Right atrium auricular region (tissue), 2 donors: ENCODE measurements at places on chromosomes 2 and 18. TPM values are rescaled to one million over a fixed set of nuclear protein-coding genes. Genes with fewer than 3 reads are reported as not detected.

SNED1 gene
- total RNA-seq: 16.4 TPM

CACNB4 gene
- 0.37 TPM for total RNA-seq

SULT6B1 gene
- not detected for total RNA-seq

EFR3B gene
- 2.6 TPM for total RNA-seq

ITPRIPL1 gene
- total RNA-seq: 0.44 TPM

NT5DC4 gene
- not detected for total RNA-seq

CYP27C1 gene
- total RNA-seq: not detected

UGT1A10 gene
- not detected for total RNA-seq

SATB2 gene
- total RNA-seq: 1.0 TPM

CAPN14 gene
- 0.16 TPM for total RNA-seq

SP5 gene
- total RNA-seq: not detected

- DNase-seq: peak; percentile 88
Measured at GRCh38 chr2:1742681-1743395, 1.5 kb downstream of the PXDN start.

DNA sequence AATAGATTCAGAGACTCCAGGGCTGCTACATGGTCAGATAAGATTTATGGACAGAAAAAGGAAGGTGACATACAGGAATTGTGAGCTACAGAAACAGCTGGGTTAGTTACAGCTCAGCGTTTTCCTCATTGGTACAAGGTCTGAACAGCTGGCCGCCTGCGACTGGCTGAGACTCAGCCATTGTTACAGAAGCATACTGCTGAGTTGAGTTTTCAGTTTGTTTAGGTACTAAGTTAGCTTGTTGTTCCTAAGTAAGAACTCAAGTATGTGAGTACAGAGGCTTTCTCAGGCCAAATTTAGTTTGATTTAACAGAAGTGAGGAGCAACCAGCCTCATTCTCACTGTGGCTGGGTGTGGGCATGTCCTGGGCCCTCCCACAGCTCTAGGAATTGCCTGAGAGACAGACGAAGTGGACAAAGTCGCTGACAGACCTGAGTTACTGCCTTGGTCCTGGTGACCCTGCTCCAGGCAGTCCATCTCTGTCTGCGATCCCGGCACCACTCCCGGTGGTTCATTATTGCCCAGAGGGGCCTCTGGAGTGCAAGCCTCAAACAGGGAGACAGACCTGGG, 27.8 kb upstream of the RHOB start:
- DNase-seq: peak; percentile 74

DNA sequence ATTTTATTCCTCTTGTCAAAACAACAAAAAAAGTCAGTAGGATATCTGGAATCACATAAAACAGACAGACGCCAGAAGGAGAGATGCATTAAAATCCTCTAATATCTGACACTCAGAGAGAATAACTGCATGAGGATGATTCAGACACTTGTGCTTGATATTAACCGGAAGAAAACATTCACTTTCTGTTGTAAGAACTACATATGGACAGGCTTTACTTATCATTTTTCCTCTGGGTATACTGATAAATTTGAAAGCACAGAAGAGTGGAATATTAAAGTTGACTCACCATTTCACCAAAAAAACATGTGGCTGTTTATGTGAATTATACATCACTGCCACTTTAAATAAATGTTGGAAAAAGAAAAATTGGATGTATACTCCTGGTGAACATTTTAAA, 589.1 kb upstream of the CDH2 start:
- DNase-seq: no peak

- no peak for DNase-seq
Measured at GRCh38 chr18:2395427-2396161, 175.7 kb downstream of the METTL4 start.

DNA sequence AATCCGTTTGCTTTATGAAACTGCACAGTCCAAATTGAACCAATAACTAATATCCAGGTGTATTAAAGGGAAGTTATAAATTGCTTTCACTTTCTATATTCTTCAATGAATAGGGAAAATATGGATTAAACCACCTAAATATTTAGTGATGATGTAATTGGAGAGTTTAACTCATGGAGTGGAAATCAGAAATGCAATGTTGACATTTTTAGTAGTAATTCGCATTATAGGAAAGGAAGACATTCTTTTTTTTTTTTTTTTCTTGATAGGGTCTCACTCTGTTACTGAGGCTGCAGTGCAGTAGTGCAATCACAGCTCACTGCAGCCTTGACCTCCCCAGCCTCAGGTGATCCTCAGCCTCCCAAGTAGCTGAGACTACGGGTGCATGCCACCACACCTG, 321.9 kb downstream of the RNF144A start:
- DNase-seq: no peak

DNA sequence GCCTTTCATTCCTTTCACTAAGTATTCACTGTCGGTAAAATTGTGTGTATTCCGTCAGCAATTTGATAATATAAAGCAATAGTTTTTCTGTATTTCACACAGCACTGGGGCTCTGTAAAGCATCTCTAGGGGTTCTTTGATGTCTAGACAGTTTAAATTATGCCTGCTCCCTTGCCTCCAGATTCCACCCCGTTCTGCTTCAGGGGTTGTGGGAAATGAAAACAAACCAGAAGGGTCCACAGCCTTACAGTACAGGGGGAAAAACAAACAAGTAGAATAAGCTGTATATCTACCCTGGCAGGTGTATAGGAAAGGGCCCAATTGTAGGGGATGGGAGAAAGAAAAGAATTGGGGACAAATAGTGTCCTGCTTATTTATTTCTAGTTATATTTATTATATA, 63.1 kb downstream of the ASXL3 start:
- DNase-seq: no peak

GRCh38 chr18:13051159-13051558, 60.0 kb downstream of the CEP192 start:
- DNase-seq: no peak

GRCh38 chr18:2083691-2084090, 487.6 kb downstream of the METTL4 start:
- no peak for DNase-seq

GRCh38 chr2:15018814-15019213, 386.3 kb downstream of the LRATD1 start:
- DNase-seq: no peak

DNA sequence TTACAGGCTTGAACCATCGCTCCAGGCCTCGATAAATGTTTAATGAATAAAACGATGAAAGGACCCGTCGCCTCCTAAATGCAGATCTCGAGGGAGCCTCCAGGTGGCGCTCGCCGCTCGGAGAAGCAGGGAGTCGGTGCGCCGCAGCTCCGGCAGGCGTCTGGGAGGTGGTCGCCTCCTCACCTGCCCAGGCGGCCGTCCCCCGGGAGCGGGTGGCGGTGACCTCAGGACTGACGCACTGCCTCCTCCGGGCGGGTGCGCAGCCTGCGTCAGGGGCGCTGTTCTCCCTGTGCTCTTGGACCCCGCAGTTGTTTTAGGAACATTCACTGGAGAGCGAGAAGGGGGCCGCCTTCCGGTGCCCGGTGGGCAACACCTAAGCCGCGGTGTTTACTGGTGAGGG, 38.6 kb upstream of the POLE4 start:
- DNase-seq: no peak

DNA sequence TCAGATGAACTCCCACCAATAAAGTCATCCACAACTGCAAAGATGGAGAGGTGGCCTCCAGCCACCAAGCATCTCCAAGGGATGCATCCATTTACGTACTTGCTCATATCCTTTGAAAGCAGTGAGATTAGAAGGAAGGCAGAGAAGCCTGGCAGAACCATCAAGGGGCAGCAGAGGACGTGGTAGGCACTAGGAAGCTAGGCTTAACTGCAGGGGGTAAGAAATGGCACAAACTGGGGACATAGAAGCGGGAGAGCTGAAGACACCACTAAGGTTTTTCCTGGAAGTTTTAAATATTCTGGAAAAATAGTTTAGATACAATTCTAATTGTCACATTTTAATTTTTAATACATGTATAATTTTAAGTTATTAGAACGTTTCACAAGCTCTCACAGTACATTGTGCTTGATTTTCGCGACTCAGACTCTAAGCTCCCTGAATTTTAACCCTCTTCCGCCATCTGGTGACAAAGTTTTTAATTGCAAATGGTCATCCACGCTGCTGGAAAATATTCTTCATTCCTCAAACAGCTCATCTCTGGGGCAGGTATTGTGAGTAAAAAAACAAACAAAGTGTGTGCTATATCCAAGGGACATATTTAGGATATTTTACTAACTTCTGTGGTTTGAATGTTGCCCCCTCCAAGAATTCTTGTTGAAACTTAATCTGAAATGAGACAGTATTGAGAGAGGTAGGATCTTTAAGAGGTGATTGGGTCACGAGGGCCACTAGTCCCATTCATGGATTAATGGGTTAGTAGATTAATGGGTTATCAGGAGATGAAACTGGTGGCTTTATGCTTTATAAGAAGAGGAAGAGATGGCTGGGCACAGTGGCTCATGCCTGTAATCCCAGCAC, 1.6 kb upstream of the PSTPIP2 start:
- DNase-seq: no peak

- no peak for DNase-seq
Measured at GRCh38 chr2:238320648-238321281, 447 bp downstream of the TRAF3IP1 start.

GRCh38 chr18:48943333-48943732, 7.4 kb downstream of the SMAD7 start:
- no peak for DNase-seq

DNA sequence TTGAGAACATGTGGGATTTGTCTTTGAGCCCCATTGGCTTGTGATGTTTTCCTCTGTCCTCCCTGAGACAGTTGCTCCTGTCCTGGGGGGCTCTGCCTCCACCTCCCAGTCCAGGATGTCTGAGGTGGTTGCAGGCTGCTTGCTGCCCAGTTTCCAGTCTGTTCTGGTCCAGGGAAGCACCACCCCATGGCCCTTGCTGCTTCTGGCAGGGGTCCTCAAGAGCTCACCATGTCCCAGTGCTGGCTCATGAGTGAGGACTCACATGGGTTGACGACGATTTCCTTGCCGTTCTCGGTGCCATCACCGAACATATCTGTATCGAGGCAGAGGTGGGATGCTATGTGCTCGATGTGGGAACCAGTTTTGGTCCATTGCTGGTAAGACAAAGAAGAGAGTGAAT, 103.4 kb upstream of the CAPN13 start:
- DNase-seq: no peak

DNA sequence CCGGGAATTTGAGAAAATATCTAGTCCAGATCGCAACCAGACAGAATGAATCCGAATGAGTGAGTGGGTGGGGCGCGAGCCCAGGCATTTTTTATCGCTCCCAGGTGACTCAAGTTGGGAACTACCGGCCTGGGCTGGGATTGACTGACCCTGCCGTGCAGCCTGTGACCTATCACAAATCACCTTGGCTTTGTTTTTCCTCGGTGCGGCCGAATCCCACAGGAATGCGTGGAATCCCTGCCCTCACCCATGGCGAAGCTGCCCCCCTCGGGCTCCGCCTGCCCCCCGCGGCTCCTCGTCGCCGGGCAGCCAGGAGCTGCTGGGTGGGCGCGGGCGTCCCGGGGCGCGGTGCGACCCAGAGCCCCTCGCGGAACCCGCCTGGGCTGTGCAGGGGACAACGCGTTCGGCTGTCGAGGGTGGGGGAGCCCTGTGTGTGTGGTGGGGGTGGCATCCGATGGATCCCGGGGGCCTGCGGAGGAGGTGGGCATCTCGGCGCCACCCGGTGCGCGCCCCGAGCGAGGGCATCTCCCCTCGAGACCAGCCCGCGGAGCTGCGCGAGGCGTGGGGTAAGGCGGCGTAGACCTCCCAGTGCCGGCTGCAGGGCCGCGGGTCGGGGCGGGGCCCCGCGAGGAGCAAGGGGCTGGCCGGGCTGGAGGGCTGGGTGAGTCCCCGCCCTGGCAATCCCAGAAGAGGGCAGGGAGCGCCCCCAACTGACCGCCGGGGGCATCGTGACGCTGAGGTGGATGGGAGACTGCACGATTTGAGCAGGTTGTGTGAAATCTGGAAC, 16.5 kb downstream of the B3GNT7 start:
- DNase-seq: peak; percentile 88

DNA sequence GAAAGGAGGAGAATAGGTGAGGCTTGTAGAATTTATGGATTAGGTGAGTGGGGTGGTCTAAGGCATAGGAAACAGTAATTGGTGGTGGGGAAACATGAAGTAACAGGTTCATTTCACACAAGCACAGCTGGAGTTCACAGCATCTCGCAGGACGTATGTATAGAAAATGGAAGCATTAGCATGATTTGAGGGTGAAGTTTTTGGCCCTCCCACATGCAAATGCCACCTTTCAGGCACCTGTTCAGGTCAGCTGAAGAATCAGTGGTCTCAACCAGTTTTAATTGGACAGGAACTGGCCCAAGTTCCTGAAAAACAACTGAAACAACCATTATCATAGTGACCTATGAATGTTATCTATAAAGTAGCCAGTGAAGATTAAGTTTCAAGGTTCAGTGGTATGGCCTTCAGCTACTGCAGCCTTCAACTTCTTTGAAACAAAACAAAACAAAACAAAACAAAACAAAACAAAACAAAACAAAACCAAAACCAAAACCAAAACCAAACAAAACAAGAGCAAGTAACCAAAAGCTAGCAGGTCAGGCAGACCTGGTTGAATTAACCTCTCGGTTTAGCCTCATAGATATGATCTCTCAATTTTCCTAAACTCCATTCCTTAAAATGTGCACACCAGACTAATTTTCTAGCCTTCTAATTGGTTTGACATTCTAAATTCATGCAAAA, 102.1 kb upstream of the SPHKAP start:
- no peak for DNase-seq

GRCh38 chr2:176124110-176124946, 1.8 kb downstream of the HOXD9 start:
- no peak for DNase-seq

GRCh38 chr2:236512902-236513435, 56.7 kb upstream of the ACKR3 start:
- peak; percentile 83 for DNase-seq

DNA sequence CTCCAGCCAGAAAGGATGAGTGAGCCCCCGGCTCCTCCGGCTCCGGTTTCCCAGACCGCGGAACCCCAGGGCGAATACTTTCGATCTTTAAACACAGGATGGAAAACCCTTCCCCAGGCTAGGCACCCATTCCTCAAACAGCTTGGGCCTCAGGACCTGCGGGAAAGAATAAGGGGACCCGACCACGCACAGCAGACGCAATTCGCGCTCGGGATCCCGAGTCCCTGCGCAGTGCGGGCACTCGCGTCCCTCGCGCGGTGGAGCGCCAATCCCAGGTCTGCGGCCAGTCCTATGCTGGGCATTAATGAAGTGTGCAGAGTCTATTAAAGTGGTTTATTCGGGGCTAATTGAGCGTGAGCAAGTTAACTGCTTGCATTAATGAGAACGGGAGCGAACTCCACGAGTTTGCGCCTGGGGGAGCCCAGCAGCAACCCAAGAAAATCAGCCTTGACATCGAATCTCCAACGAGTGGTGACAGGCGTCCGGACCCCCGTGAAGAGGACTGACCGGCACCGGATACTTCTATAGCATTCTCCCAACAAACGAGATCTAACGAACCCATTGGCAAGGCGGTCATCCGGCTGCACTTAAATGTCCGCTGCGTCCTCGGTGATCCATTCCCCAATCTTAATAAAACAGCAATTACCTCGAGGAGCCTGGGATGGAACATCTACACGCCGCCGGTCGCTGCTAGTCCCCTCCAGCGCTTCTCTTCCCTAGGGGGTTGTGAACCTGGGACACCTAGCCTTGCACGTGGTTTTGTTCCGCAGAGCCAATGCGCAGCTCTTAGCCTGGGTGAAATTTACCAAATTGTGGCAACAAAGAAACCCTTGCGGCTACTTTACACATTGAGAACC, 1.6 kb downstream of the OSR1 start:
- no peak for DNase-seq
